SW480 (cell line): ENCODE measurements at places on chromosomes 3 and 15.
A peak's percentile ranks its signal among the peaks of the same experiment; 100 is the strongest.

- peak; percentile 33 for DNase-seq
These were observed 698 bp downstream of the IL1RAP start for GRCh38 chr3:190514413-190515153.

GRCh38 chr3:146550070-146550615 is 5.7 kb upstream of the PLSCR1 start:
- no peak for DNase-seq

DNA sequence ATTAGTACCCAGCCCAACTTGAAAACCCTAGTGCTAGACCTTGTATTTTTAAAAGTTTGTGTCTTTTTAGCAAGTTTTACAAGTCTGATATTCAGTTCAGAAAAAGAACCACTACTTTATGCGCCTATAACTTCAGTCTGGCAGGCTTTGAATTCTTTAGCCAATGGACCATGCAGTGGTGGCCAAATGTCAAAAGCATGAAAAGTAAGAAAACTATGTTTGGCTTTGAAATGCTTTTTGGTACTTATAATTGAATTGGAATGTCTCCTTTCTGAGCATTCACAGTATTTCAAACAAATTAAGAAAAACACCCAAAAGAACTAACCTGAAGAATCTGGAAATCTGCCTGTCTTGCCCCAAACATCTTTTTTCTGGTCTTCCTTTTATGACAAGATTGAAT is 12.8 kb downstream of the WDR48 start:
- DNase-seq = no peak

- DNase-seq = no peak
These were observed 226.0 kb upstream of the P2RY1 start for GRCh38 chr3:152608696-152609594.

GRCh38 chr3:16048435-16049318 is 125.8 kb upstream of the GALNT15 start:
- peak; percentile 75 for DNase-seq

GRCh38 chr3:132509096-132509495 is 88.0 kb upstream of the ACKR4 start:
- DNase-seq = no peak

GRCh38 chr3:39917065-39917773 is 107.8 kb downstream of the MYRIP start:
- no peak for DNase-seq

GRCh38 chr3:133103706-133104105 is 65.5 kb downstream of the TMEM108 start:
- no peak for DNase-seq

DNA sequence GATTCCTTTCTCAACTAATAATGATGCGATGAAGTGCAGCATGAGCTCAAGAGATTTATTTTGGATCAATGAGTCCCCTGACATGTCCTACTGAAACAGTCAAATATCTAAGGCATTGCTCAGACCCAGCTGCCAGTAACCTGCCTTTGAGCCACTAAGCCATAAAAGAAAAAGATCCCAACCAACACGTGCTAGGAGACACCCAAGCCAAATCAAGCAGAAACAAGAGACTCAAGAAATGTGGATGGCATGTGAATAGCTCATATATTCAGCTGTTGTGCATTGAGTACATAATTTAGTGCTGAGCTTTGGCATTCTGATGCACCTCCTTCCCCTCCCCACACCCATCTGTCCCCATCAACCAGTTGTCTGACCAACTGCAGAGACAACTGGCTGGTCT is 29.2 kb downstream of the GJD2 start:
- no peak for DNase-seq

GRCh38 chr3:66823009-66823397 is 175.1 kb upstream of the KBTBD8 start:
- DNase-seq = no peak

GRCh38 chr15:83356501-83357399 is 72.3 kb upstream of the BNC1 start:
- no peak for DNase-seq

DNA sequence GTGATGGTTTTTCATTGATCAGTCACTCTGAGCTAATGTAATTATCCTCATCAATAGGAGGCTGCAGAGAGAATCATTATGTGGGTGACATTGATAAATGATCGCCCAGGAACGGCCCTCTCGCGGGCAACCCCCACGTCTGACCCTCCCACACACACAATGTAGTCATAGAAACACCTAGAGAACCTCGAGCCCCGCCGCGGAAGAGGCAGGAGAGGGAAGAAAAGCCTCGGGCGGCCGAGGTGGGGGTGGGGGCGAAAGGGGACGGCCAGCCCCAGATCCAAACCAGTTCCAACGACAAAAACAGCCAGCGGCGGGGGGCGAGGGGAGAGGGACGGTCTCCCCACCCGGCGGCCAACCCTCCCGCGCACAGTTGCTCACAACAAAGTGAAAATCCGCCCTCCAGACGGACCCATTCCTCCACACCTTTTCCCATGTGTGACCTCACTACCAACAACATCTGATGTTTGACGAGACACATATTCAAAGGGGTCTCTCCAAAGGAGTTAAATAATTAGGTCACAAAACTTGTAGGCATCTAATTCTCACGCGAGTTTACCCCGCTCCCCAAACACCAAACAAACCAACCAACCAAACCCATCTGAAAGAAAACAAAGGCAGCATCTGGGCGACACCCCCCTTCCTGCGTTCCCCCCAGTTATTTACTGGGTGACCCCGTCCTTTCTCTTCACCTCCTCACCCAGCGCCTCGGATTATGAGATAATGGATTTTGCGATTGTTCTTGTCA is 213.0 kb downstream of the MEIS2 start:
- DNase-seq = no peak

GRCh38 chr15:89575146-89575655 is at the start of gene TICRR:
Gene TICRR, plus strand, starts transcription at chr15:89575469. Its CDS starts 118 bp downstream, at chr15:89575587.
- DNase-seq = peak; percentile 99

- DNase-seq = no peak
These were observed 1.2 kb downstream of the MANF start for GRCh38 chr3:51386159-51386851.

GRCh38 chr3:52843108-52843865 is 8.5 kb upstream of the MUSTN1 start:
- no peak for DNase-seq

- DNase-seq = no peak
These were observed 236.8 kb upstream of the TBC1D5 start for GRCh38 chr3:17979252-17979651.

GRCh38 chr3:42572278-42572677 is 9.5 kb downstream of the SEC22C start:
- peak; percentile 41 for DNase-seq

GRCh38 chr3:153640689-153641665 is 479.0 kb downstream of the RAP2B start:
- no peak for DNase-seq

DNA sequence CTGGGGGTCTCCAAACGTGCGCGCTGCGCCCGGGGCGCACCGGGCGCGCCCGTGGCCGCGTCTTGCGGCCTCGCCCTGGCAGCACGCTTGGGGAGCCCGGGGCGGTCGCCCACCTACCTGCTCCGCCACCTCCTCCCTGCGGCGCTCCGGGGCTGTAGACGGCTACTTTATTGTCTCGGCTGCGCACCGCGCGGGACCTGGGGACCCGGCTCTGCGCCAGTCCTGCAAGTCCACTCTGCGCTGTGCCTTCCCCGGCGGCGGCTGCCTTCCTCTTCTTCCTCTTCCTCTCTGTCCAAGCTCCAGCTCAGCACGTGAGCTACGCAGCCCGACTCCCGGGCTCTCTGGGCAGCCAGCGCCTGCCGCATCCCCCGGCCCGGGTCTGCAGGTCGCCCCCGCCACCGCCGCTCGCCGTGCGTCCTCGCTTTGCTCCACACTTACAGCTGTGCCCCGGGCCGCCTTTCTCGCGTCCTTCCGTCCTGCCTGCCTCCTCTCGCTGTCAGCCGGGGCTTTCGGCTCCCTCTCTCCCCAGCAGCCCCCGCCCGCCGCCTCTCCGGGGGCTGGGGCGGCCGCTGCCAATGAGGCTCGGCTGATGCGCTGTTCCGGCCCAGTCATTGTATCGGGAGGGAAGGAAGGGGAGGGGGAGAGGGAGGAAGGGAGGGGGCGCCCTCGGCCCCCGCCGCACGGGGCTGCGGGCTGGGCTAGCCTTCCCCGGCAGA is 156.4 kb upstream of the FRMD4B start:
- DNase-seq = no peak

DNA sequence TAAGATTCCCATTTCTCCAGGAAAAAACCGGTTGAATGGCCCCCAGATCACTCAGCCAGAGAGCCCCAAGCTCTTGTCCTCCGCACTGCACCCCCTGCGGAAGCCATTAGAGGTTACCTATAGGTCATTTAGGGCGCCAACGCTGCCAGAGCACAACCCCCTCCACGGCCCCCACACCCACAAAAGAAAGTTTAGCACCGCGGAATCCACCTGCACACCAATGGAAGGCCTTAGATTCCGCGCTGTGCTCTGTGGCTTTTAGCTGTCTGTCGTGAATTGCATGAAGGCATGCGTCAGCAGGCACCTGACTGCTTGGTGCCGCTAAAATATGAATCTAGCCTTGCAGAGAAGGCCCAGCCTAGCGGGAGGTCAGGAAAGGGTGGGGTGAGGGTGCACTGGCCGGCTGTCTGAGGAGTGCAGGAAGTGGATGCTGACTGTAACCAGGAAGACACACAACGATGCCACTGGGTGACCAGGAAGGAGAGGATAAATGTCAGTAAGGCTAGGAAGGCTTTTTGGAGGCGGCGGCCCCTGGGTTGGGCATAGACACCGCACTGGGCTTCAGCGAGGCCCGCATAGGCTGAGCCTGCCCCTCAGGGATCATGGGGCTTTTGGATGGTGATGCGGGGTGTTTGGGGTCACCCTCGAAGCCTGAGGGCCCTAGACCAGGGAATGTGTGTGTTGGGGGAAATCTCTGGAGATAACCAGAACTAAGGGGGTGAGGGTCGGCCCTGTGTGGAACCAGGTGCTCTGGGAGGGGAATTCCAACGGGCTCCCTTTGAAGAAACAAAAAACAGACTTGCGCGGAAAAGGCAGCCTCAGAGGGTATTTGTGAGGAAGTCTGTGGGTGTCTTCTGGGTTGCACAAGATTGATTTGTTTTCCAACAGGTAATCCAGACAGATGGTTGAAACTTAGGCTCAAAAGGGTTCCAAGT is 976 bp upstream of the NUP210 start:
- DNase-seq = peak; percentile 77

DNA sequence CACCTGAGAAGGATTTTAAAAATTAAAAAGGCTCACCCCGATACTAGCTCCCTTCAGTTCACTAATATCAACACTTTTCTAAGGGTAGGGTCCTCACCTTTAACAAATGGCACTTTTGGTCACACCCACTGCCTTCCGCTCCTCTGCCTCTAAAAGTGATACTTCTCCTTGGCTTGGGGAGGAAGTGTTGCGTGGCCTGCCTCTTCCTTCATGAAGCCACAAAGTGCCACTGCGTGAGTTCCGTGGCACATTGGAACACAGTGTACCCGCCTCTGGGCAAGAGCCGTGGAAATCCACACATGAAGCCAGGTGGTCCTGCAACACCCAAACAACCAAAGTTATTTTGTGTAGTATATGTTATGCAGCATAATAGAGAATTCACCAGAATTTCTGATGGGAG is 3.9 kb downstream of the B4GALT4 start:
- no peak for DNase-seq

GRCh38 chr3:177579419-177579818 is 382.1 kb upstream of the TBL1XR1 start:
- DNase-seq = peak; percentile 32

- no peak for DNase-seq
These were observed 1.5 kb upstream of the SNX22 start for GRCh38 chr15:64149893-64150578.

DNA sequence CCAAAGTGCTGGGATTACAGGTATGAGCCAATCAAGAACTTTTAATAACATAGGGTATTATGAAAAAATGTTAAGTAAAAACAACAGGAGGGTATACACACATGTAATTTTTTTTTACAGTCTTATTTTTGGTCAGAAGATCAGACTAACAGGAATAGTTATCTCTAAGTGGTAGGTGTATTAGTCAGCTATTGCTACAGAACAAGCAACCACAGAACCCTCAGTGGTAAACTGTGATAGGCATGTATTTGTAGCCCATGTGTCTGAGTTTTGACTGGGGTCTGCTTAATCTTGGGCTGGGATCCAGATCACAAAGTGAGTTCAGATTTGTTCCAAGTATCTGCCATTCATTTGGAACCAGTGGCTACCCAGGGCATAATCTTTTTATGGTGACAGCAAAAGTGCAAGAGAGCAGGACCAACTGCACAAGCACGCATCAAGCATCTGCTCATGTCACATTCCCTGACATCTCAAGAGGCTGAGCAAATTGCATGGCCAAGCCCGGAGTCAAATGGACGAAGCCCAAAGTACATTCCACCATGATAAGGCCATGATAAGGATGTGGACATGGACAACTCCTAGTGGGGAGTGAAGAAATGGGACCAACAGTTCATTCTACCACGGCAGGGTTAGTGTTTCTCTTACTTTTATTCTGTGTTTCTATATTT is 3.0 kb upstream of the IL5RA start:
- no peak for DNase-seq

GRCh38 chr3:181564222-181564621 is 147.5 kb upstream of the SOX2 start:
- DNase-seq = no peak

- no peak for DNase-seq
These were observed 58.2 kb downstream of the SETD5 start for GRCh38 chr3:9455596-9456131.

DNA sequence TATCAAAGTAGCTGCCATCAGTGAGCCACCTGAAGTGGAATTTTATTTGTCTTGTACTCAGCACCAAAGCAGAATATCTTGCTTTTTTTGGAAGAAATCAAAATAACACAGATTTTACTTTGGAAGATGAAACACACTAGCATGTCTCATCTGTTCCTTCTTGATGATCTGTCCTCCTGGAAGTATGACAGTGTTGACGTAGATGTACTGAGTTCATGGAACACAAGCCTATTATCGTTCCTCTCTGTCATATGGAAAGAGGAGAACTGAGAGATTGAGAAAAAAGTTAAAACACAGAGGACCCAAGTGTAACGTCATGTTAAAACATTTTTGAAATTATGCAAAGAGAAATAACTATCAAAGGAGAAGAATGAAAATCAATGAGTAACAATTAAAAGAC is 340.2 kb downstream of the ROBO2 start:
- no peak for DNase-seq

DNA sequence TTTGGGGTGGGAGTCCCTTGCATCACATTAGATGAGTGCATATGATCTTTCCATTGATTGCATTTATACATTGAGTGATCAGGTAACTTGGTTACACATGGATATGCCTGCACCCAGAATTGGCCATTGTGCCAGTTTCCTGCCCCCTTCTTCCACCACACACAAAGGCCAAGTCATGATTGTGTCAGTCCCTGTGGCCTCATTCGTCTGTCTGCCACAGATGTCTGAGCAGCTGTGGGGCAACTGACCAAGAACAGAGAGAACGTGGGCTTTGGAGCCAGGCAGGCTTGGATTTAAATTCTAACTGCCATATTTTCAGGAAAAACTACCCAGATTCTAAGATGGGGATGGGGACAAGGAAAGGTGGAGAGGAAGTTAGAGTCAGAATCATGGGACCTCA is 27.0 kb downstream of the CCNL1 start:
- no peak for DNase-seq

GRCh38 chr15:51771773-51772172 is 20.4 kb downstream of the TMOD2 start:
- no peak for DNase-seq
